ENCODE measurements at places on chromosomes 16 and 17.

GRCh38 chr16:50473356-50473945, 74.7 kb upstream of the NKD1 start:
- no peak for DNase-seq

DNA sequence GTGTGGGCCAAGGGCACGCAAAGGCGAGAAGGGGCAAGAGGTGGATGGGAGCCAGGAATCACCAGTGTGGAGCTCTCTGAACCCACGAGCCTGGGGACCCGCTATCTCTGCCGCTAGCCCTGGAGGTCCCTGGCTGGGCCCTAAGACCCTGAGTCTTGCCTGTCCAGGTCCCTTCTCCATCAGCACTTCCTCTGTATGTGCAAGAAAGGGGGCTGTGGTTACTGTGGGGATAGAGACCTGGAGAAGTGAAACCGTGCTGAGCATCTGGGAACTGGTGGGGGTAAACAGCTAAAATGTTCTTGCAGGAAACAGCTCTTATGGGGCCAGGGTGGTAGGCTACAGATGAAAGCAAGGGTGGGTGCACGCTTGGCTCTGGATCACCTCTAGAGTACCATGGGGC, 3.1 kb downstream of the SPNS3 start:
- no peak for DNase-seq

DNA sequence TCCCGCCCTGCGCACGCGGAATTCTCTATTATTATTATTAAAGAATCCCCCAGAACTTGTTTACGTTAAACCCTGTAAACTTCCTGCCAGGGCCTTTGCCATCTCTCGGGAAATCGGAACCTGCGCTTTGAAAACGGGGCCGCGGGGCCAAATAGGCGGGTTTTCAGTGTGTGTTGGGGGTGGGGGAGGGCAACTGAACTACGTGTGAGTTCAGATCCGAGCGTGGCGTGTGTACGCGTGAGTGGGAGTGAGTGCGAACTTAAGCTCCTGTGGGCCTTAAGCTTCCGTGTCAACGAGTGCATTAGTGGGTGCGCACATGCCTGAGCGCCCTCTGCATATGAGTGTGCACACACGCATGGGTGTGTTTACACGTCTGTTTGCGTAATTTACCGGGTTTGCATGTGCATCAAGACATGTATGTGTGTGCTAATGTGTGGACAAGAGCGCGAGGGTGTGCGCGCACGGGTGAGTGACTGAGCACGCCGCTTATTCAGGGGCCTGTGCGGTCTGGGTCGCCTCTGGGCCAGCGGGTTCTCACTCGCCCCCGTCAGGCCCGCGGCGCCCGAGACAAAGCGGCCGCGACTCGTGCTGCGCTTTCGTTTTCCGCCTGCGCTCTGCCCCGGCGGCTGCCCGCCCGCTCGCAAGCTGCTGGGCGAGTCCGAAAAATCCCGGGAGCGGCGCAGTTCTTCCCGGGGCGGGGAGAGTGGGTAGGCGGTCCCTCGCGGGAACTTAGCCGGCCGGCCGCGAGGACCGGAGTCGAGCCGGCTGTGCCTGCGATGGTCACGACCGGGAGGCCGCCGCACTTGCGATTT, 1.2 kb upstream of the FOXF1 start:
- DNase-seq = no peak

DNA sequence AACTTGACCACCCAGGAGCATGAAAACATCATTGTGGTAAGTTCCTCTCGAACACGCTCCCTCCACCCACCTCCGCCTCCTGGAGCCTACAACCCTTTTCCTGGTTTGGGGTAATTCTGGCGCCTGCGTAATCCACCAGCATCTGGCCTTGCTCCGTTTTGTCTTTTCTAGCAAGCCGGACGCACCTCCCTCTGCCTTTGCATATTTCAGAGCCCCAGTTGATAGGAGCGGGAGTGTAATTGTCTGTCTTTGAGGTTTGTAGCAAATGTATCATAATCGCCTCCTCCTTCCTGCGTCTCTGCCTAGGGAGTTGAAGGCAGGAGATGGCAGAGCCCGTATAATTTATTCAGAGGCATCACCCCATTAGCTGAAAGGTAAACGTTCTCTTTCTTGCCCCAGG, 121.3 kb upstream of the PLCG2 start:
- DNase-seq = no peak

- no peak for DNase-seq
Observed at GRCh38 chr17:53409588-53409987, 413.1 kb upstream of the KIF2B start.

- peak; percentile 56 for DNase-seq
Observed at GRCh38 chr16:89192956-89193575, 7.3 kb downstream of the SLC22A31 start.

DNA sequence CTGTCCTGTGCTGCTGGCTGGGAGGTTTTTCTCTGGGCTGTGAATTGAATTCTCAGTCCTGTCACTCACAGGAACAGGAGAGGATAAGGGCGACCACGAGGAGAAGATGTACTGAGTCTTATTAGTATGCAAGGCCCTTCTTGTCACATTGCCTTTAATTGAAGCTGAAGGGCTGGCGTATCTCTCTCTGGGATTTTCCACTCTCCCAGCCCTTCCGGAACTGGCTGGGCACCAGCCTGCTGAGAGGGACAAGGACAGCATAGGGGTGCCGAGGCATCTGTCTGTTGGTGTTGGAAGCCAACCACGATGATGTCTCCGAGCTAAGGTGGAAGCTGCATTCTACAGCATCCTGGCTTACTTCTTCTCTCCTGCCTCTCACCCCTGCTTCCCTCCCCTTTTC, 33.2 kb downstream of the GPRC5B start:
- no peak for DNase-seq

DNA sequence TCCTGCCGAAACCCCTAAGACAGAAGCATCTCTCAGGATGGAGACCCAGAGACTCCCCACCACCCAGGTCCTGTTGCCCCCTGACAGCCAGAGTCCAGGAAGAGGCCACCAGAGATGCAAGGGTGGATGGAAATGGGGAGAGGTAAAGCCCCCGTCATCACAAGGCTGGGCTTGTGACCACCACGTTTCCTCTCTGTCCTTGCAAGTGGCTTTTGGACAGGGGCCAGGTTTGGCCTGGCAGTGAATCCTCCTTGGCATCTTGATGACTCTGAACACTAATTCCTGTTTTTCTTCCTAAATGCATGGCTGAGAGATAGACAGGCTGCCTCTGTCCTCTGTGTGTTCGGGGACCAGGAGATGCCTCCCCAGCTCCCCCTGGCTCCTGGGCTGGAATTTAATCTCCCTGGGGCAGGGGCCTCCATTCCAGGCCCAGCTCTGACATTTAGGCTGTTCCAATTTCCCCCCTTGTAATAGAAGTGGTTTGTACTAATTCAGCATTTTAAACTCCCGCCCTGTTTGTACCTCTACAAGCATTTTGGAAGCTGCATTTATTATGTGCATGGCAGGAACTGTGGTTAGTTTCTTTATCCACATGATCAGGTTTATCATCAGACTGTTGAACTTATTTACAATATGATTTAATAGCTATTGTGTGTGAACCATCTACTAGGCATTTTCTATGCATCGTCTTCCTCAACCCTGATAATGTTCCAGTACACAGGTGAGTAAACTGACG, 116.1 kb upstream of the IRX6 start:
- no peak for DNase-seq

DNA sequence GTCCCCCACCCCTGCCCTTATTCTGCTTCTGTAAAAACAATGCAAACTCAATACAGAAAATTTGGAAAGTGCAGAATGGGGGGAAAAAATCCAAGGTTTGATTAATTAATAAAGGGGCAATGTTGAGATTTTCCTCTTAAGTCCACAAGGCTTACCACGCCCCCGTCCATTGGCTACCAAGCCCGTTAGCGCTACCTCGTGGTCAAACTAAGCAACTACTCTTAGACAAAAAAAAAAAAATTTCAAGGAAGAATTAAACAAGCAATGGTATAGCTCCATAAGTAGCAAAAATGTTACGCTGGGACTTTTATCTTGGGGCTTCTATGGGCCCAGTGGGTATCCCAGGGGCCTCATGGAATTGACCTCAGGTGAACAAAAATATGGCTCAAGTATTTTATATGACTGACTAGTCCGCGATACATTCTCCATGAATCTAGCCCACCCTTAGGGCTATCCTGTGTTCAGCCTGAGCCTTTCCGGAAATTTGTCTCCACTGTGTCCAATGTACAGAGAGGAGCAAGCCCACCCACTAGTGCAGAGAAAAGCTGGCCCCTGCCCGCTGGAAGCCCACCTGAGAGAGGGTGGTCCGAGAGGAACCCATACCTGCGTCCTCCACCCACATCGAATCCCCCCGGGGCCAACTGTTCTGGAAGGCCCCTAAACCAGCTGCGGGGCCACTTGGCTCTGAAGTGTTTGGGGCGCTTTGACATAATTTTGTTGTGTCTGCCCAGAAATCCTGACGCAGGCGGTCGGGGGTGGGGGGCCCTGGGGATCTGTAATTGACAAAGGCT, 19.1 kb upstream of the TEX2 start:
- DNase-seq = peak; percentile 24
